ENCODE measurements at places on chromosomes 7 and 10. TPM values are rescaled to one million over a fixed set of nuclear protein-coding genes. Genes with fewer than 3 reads are reported as not detected.

DNA sequence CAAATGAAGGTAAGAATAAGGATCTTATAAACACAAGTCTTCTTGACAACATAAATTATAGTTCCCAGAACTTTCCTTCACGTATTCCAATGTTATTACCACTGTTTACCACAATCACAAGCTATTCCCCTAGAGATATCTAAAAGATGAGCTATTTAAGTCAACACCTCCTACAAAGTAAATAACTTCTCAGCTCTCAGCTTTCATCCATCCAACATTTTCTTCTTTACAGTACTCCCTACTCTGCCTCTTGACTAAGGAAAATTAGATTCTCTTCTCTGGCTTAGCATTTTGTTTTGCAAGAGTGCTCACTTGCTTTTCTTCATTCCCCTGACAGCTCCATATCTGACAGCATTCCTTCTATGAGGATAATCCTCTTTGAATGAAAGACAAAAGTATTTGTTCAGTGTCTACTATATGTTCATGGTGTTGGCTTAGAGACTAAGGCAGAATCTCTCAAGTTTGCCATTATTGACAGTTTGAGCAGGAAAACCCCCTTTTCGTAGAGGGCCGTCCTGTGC is 93.0 kb upstream of the IL6 start:
- no peak for DNase-seq

Gene MKX
- 0.22 TPM for total RNA-seq

- no peak for DNase-seq
Measured at GRCh38 chr7:105014693-105015389, 836 bp downstream of the KMT2E start.

DNA sequence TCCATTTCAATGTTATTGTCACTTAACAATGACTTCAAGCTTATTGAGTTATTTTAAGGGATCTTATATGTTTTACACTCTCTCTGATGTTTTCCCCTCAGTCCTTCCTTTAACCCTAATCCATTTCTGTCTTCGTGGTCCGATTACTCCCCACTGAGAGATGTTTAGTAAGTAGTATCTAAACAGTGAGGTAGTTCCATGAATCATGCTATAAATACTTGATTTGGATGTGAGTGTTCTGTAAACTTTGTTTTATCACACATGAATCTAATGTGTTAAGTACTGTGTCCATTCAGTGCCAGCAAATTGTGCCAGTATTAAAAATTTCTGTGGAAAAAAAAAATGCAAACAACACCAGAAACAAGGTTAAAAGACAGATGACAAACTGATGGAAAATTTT is 18.6 kb downstream of the RPP30 start:
- no peak for DNase-seq

DNA sequence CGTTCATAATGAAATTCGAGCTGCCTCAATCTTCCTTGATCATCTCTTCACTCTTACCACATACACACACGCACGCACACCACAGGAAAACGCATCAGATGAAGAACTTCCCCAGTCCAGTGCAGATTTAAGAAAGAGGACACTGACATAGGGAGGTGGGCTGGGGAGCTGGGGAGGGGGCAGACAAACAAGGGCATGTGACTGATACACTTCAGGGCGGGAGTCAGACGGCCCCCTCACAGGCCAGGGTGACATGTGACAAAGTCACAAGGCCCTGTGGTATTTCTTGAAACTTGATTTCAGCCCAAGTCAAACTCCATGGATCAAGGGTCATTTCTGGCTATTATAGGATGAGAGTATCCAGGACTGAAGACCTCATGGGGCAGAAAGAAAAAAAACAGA is 82.6 kb downstream of the KCNMA1 start:
- no peak for DNase-seq

Gene PNLIPRP3
- total RNA-seq = not detected

Gene ST8SIA6
- total RNA-seq = 10.1 TPM

DNA sequence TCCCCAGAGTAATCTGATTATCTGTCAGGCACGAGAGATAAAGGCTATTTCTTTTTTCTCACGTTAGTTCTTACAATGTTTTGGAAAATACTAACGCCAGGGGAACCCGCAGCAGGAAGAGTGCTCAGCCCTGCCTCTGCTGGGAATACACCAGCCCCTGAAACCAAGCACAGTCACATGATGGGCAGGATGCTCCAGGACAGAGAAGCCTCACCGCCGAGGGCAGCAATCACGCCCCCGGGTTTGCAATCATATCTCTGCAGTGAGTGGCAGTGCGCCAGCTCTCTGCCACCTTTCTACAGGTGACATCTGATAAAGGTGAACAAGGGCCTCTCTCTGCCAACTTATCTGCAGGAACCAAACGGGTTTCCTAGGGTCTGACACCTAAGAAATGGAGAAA is 39.8 kb downstream of the BRI3 start:
- no peak for DNase-seq

DNA sequence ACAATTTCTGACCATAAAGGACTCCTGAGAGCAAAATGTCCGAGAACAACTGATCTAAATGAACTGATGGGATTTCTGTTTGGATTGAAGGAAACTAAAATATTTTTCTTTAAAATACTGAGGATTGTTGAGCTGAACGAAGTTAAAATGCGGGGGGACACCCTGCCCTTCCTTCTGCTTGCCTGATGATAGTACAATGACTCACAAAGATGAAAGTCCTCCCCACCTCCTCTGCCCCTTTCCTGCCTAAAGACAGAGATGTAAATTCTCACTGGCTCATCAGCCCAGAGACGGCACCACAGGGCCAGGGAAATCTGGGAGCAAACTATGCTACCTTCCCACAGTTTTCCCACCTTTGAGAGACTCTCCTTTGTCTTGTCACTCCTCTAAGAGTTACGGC is 180.6 kb downstream of the PHTF2 start:
- DNase-seq = no peak

- DNase-seq = no peak
Measured at GRCh38 chr7:16935341-16935735, 53.6 kb upstream of the AGR3 start.

Gene C7orf33
- not detected for total RNA-seq

- no peak for DNase-seq
Measured at GRCh38 chr7:133934262-133934976, 192.7 kb upstream of the LRGUK start.

Gene MMRN2
- 32.1 TPM for total RNA-seq

GRCh38 chr10:87095236-87095945 is 385 bp downstream of the SHLD2 start:
- DNase-seq = peak; percentile 85

All from left ventricle myocardium inferior (tissue), 1 donor.